ENCODE measurements at places on chromosomes 11 and 22.
A peak's percentile ranks its signal among the peaks of the same experiment; 100 is the strongest.

- DNase-seq, result no peak
Measured at GRCh38 chr11:6864438-6864837, 1.6 kb downstream of the OR10A2 start.

DNA sequence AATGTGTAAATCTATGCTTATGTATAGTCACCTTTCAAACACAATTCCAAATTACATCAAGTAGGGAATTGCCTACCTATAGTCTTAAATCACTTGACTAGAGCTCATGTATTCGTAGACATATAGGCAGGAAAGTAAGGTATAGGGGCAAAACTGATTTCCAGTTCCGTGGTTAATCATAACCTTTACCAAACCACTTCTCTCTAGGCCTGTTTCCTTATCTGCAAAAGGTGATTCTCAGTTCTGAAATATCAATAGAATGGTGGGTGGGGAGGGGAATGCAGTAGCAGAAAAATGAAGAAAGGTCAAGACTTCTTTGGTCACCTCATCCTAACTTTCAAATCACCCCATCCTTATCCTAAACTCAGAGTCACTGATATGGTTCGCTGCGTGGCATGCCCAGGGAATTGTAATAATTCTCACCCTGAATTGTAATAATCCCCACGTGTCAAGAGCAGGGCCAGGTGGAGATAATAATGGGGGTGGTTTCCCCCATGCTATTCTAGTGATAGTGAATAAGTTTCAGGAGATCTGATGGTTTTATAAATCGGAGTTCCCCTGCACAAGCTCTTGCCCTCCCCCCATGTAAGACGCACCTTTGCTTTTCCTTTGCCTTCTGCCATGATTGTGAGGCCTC, 1.9 kb upstream of the ANO5 start:
- DNase-seq, result no peak

DNA sequence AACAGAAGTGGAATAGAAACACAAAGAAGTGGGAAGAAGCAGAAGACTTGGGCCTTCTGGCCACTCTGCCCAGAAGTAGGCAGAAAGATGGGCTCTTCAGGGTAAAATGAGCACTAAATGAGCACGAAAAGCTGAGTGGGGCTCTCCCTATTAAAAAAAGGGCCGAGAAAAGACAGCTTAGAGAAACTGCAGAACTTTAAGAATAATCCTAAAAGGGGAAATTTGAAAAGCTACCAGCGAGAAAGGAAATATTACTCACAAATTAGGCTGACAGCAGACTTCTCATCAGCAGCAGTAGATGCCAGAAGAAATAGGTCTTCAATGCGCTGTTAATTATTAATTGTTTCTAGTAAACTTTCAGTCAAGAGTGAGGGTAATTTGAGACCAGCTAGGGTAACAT, 78.2 kb downstream of the UVRAG start:
- DNase-seq, result no peak

- no peak for DNase-seq
Measured at GRCh38 chr11:104369761-104370160, 205.8 kb upstream of the PDGFD start.

DNA sequence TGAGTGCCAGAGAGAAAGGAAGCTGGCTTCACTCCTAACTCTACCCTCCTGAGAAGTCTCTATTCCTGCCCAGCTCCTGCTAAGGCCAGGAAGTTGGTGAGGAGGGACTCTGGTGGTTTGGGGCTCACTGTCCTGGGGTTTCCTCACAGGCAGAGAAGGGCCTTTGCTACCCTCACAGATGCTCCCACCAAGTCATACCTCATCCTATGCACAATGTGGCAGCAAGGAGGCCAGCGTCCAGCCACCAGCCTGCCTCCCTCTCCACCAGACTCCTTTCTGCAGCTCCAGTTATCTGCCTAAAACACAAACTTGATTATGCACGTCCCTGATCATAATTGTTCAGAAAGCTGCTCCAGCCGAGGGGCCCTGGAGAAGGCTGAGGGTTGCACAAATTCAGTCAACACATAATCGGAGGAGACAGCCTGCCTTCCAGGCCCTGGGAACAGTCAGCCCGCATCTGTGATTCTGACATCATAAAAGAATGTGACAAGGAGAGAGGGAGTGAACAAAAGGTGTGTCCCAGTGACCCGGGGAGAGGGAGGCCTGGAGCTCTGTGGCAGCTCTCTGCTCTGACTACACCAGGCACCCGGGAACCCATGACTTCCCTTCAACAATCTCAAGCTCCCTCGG, 28.8 kb downstream of the DKK3 start:
- DNase-seq, result no peak

DNA sequence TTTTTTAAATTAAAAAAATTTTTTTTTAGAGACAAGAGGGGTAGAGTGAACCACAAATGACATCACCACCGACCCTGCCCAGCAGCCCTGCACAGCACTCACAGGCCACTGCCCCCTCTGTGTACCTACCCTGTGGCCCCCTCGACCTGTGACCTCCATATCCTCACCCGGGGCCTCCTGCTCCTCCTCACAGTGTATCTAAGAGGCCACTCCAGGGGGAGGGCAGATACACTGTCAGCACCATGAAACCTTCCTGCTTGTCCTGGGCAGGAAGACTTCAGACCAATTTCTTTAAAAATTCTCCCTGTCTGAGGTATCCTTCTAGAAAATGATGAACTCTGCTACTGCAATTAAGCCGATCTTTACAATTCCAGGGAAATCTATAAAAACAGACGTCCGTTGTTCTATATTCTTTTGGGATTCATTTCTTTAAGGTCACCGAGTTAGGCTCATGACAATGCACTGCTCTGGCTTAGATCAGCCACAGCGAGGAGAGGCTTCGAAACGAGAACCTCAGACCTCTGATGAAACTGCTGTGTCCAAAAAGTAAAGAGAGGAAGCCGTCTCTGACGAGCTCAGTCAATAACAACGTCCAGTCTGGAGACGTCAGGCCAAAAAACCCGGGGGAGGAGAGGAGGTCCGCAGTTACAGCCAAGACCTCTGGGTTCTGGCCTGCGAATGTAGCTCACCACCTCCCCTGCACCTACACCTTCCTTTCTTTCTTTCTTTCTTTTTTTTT, 17.5 kb downstream of the NFAM1 start:
- DNase-seq, result no peak

GRCh38 chr22:44577391-44578109, 79.5 kb upstream of the RTL6 start:
- DNase-seq, result no peak

GRCh38 chr11:9313648-9314290, 624 bp downstream of the TMEM41B start:
- DNase-seq, result no peak

DNA sequence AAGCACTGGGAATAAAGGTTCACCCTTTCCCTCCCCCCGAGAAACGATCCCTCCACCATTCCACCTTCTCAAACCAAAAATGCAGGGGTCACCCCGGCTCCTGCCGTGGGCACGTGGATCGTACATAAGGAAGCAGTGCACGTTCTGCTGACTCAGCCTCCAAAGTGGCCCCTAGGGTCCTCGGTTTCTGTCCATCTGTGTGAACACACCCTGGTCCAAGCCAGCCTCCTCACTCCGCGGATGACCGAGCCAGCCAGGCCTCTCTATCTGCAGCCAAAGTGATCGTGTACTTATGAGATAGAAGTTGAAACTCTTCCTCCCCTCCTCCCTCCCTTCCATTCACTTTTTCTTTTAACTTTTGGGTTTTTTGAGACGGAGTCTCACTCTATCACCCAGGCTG, 16.2 kb downstream of the C11orf24 start:
- no peak for DNase-seq

DNA sequence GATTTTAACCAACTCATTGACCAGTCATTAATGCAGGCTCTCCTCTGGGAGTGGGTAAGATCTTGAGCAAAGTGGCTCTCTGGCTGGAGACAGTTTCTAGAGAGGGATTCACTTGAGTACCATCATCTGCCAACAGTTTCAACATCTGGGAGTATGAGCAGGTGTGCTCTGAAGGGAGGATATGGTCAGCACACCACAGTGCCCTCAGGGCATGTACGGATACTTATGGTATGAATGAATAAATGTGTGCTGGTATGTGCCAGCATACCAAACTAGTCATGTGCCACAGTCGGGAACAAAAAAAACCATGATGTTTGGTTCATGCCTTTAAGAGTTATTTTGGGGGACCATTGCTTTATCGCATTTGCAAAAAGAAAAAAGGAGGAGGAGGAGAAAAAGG, 1197.5 kb upstream of the TENM4 start:
- no peak for DNase-seq

GRCh38 chr11:109249597-109249996, 172.4 kb upstream of the C11orf87 start:
- DNase-seq, result no peak

GRCh38 chr22:37884420-37884819, 21.7 kb upstream of the MICALL1 start:
- no peak for DNase-seq

DNA sequence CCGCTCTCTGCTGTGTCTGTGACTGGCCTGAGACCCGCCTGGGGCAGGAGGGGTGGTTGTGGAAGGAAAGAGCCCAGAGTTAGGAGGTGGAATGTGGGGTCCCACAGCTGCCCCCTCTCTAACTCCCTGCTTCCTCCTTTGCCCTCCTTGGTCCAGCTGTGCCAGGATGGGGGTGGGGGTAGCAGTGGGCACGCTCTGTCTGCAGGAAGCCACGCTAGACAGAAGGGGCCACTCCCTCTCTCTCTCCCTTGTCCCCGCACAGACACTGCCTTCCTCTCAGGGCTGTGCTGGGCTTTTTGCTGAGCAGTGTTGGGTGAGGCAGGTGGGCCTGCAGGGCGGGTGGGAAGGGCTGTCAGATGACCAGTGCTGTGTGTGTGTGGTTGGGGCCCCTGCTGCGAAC, 2.0 kb upstream of the SOX10 start:
- no peak for DNase-seq

- no peak for DNase-seq
Measured at GRCh38 chr11:12591706-12592105, 82.5 kb upstream of the TEAD1 start.

DNA sequence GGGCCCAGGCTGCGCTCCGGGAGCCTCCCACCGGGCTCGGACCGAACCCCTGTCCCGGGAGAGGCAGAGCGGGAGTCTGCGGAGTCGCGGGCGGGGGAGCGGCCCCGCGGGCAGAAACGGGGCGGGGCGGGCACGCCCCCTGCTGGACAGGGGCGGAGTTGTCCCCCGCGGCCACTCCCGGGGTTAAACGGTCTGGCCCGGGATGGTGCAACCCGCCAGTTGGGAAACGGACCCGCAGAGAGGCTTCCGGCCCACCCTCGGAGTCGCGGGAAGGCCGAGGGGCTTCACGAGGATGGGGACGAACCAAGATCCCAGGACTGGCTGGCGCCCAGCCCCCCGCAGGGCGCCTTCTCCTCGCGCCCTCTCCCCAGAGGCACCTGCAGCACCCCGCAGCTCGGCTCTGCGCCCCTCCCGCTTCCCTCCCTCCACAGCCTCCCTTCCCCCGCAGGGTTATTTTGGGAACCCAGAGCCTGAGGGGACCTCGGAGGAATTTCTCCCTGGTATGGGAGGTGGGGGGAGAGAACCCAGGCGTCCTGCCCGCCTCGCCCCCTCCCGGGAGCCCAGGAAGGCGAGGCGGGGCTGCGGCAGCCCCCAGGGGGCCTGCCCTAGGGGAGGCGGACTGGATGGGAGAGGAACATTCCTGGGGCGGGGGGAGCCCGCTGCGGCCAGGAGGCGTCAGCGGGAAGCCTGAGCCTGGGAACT, 902 bp downstream of the RASGRP2 start:
- peak; percentile 65 for DNase-seq

GRCh38 chr11:111762981-111763643, 3.1 kb downstream of the PPP2R1B start:
- DNase-seq, result no peak

DNA sequence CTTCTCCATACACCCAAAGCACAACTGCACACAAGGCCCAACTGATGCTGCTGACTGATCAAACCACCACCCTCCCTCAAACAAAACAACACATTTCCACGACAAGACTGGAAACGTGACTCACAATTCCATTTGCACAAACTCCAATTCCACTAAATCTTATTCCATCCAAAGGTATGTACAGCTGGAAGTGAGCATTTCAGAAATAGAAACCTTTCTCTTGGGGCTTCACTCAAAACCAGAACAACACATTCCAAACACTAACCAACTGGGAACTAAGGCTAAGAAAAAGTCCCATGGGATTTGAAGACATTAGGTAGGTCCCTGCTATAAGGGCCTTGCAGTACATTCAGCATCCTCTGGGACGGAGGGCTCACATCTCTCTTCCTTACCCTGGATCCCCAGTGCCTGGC, 19.6 kb downstream of the MORC2 start:
- no peak for DNase-seq

DNA sequence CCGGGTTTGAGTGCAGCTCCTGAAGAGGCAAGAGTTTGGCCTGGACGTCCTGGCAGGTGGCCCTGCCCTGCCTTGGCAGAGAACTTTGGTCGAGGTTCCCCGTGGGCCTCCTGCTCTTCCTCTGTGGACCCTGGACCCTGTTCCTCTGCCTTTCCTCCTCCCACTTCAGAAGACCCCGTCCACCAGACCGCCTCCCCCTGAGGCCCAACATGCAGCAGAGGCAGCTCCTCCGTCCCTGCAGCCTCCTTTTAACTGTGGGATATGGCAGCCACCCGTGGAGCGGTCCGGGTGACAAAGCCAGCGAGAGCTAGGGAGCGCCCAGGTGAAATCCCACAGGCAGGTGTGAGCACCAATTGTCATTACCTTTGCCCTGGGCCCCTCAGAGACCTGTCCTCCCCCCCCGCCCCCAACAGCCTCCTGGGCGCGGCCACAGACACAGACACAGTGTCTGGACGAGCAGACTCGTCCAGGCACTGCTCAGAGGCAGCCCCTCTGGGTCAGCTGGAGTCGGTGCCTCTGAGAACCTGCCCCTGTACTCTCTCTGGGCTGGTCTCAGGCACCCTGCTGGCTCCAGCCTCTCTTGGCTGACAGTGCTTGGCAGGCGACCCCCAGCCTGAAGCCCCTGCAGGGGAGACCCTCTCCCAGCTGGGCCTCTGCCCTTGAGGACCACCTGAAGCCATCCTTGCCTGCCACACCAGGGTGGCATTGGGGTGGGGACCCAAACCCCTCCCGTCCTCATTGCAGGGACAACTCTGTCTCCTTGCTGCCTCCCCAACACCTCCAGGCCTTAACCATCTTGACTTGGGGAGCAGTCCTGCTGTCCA, 4.1 kb upstream of the PTDSS2 start:
- DNase-seq, result no peak

GRCh38 chr11:112658431-112658878, 302.8 kb upstream of the NCAM1 start:
- DNase-seq, result no peak

DNA sequence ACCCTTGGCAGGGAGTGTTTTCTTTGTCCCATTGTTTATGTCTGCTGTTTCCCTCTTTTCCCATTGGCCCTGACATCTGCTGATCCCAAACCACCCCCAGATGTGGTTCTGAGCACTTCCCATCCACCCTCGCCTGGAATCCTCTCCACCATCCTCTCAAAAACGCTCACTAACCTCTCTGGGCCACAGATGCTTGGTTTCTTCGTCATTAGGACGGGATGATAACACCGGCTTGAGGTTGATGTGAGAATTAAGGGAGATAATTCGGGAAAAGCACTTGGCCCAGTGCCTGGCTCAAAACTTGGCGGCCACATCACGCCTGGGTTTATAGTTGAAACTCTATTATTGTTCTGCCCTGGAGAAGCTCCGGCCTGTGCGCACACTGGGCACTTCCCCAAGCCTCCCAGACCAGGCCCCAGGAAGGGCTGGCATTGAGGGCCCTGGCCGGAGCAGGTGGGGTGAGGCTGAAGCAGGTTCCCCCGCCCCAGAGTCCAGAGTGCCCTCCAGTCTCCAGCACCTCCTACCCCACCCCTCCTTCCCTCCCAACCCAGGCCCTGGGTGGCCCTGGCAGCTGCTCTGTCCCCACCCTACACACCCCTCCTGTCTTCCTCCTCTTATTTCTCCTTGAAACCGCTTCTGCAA, 63.7 kb downstream of the CYTH4 start:
- no peak for DNase-seq

Data from stimulated activated CD8-positive, alpha-beta memory T cell treated with anti-CD3 and anti-CD28 coated beads, Interleukin-7, amount 100 ng/mL, for 4 hours (primary cell).